Midbrain (tissue), 1 donor: ENCODE measurements at places on chromosomes 12 and 14.

GRCh38 chr14:63544591-63545299, 1.6 kb upstream of the PPP2R5E start:
- DNase-seq, result peak; percentile 43

GRCh38 chr14:26598081-26598671, 343 bp upstream of the NOVA1 start:
- DNase-seq, result peak; percentile 99

DNA sequence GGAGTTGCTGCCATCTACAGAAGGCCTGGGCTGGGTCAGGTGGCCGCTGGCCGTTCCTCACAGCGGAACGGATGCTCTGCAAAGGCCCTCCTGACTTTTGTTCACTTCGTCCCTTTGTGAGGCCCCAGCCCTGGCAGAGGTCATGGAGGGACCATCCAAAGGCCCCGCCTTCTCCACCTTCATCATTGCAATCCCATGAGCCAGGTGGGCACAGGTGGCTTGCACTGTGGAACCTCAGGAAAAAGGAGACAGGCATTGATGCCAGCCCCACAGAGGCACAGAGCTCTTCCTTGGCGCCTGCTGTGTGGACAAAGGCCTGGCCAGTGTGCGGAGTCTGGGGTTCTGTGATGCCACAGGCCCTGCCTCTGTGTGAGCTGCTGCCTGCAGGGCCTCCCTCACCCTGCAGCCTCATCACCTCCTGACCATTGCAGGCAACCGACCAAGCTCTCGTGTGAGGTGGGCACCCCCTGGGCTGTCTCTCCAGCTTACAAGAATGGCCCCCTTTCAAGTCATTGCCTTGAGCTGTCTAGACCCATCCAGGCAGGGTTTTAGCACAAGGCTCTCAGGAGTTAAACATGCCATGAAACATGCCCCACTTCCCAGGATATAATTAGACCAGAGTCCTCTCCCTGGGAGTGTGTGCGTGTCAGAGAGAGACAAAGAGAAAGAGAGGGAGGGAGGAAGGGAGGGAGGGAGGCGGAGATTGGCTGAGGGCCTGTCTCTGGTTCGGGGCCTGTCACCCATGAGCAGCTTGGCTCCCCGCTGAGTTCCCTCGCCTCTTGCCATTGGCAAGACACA, 19.3 kb downstream of the NFKBIA start:
- DNase-seq, result peak; percentile 83

- DNase-seq, result no peak
Observed at GRCh38 chr14:56295743-56296142, 177.5 kb downstream of the PELI2 start.
